GM20000 (cell line): ENCODE measurements at places on chromosomes 4 and X.

DNA sequence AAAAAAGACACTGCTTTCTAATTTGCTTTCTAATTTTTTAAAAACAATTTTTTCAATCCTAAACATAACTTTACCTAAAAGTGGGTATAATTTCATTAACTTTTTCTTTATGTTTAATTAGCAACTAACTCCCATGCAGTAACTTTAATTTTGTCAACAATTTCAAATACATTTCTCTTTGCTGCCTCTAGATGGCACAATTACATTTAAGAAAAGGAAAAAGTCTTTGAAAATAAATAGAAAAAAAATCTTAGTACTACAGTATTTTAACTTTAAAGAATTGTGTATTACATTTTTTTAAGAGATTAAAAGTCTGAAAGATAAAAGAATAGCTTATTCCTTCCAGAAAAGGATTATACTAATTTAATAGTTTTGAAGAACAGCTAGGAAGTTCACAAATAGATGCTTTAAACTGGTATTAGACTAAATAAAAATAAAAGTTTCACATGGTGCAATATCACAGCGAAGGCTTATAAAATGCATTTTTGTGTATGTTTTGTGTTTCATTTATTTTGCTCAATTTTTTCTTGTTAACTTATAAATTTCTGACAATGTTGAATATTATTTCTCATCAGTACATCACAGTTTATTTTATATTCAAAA is 105.1 kb downstream of the ADGRA3 start:
- DNase-seq: no peak

DNA sequence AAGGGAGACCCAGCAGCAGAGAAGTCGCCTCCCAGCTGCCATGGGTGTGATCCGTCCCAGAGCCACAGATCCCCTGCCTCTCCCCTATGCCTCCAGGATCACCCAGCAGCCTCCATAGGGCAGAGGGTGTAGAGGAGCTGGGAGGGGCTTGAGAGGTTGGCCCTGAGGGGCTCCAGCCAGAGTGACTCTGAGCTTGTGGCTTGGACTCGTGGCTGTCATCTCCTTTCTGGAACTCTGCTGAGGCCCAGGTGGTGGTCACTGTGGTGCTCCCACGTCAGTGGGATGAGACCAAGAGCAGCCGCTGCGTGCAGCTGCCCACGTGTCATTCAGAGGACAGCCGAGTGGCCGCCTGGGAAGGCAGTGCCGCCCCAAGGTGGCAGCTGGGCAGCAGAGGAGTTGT is 4.2 kb downstream of the TACC3 start:
- no peak for DNase-seq

GRCh38 chrX:10507181-10507580 is 113.2 kb downstream of the MID1 start:
- no peak for DNase-seq

GRCh38 chrX:11040405-11040804 is 70.7 kb upstream of the HCCS start:
- no peak for DNase-seq

GRCh38 chrX:68832101-68832416 is 3.2 kb downstream of the EFNB1 start:
- DNase-seq: peak; percentile 51

- DNase-seq: no peak
Observed at GRCh38 chr4:81399306-81400086, 72.2 kb downstream of the RASGEF1B start.

DNA sequence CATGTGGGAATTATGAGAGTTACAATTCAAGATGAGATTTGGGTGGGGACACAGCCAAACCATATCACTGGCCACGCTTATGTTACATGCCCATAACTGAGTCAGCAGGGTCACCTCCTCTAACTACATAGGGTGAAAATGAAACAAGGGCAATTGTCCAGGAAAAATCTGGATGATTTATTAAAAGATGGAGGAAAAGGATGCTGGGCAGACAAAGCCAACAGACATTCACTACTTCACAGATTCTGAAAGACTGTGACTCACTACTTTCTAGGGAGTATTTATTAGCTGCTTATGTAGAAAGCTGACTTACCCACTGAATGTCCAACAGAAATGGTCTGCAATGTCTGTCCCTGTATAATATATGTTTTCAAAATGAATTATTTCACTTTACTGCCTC is 72.4 kb downstream of the APBB2 start:
- no peak for DNase-seq

DNA sequence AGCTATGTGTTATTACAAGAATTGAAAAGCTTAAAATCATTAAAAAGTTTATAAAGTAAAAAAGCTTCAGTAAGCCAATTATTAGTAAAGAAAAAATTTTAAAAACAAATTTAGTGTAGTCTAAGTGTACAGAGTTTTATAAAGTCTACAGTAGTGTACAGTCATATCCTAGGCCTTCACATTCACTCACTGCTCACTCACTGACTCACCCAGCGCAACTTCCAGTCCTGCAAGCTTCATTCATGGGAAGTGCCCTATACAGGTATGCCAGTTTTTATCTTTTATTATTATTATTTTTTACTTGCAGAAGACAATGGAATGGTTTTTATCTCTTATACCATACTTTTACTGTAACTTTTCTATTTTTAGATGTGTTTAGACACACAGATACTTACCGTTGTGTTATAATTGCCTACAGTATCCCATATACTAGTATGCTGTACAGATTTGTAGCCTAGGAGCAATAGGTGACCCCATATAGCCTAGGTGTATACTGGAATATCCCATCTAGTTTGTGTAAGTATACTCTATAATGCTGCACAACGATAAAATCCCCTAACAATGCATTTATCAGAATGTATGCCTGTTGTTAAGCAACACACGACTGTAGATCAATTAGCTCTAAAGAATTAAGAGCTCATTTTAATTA is 230.7 kb downstream of the DCLK2 start:
- DNase-seq: no peak

- peak; percentile 34 for DNase-seq
Observed at GRCh38 chr4:103915224-103915869, 195.6 kb upstream of the TACR3 start.

GRCh38 chr4:38924353-38924752 is 56.7 kb downstream of the FAM114A1 start:
- DNase-seq: no peak

GRCh38 chr4:150126201-150126863 is 48.1 kb downstream of the DCLK2 start:
- peak; percentile 36 for DNase-seq
